PC-9 (cell line): ENCODE measurements at places on chromosomes 11 and 22.

- no peak for DNase-seq
Observed at GRCh38 chr11:65323813-65324212, 9.1 kb downstream of the CDC42EP2 start.

DNA sequence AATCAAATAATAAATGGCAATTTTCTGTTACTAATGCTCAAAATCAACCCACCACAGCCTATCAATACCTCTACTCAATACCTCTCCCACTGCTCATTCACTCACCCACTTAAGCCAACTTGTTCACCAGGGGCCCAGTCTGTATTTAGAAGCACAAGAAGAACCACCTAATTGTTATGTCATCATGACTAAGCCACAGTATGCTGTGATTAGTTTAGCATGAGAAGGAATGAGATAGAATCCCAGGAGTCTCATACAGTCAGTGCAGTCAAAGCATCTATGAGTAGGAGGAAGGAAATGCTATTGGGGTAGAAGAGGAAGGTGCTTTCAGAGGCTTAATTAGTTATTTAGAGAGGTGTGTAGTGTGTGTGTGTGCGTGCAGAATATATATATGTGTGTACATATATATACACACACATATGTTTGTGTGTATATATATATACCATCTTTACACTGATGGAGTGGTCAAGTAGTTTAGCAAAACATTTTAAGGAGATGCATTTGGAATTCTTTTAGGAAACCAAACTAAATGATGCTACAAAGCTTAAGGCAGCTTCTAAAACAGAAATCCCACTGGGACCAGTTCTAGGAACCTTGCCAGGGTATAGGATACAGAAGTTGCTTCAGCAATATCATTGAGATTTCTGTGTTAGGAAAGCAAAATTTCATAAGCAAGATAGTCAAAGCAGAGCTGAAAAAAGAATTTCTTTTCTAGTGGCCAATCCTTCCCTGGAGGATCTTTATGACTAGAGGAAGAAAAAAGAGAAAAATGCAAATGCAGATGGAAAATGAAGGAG lies 27.5 kb downstream of the KCNA4 start:
- no peak for DNase-seq

DNA sequence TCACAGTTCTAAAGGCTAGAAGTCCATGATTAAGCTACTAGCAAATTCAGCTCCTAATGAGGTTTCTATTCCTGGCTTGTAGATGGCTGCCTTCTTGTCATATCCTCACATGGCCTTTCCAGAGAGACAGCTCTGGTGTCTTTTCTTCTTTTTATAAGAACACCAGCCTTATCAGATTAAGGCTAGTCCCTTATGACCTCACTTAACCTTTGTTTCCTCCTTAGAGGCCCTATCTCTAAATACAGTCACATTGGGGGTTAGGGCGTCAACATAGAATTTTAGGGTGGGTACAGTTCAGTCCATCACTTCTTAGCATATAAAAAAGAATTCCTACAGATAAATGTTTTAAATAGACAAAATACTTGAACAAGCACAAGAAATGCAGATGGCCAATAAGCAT lies 18.2 kb upstream of the CLPB start:
- no peak for DNase-seq

DNA sequence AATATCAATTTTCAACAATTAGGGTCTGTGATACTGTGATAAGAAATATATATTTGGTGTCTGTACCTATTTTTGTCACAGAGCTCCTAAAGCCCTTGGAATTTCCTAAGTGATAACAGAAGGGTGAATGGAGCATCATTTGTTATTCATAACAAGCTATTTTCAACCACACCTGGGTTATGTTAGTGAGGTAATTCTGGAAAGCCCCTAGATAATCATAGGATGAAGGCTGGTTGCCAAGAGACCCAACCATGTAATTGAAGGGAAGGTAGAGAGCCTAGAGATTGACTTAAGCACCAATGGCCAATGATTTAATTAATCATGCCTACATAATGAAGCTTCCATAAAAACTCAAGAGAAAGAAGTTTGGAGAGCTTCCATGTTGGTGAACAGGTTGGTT lies 109.4 kb downstream of the KIF18A start:
- no peak for DNase-seq

GRCh38 chr11:72292106-72292785 lies 48.3 kb upstream of the PHOX2A start:
- DNase-seq, result no peak

- no peak for DNase-seq
Observed at GRCh38 chr22:35399114-35399677, 744 bp upstream of the MCM5 start.

- no peak for DNase-seq
Observed at GRCh38 chr22:48261706-48262105, 1499.3 kb downstream of the TBC1D22A start.

GRCh38 chr11:34298871-34299270 lies 58.9 kb downstream of the ABTB2 start:
- DNase-seq, result no peak
